ENCODE measurements at places on chromosomes 7 and 10.

DNA sequence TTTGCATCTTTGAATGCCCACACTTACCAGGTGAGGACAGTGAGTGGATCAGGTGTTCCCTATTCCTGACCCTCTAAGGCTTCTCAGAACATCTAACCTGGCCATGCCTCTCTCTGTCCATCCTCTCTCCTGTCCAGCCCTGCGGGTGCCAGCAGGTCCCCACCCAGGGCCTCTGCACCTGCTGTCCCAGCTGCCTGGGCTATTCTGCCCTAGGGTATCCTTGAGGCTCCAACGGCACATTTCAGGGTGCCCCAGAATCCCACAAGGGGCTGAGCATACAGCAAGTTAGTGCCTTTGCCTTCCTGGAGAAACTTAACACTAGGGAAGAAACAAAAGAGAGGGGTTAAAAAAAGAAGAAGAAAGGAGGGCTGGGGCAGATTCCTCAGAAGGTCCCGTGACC, 107.4 kb downstream of the UNCX start:
- DNase-seq = no peak

DNA sequence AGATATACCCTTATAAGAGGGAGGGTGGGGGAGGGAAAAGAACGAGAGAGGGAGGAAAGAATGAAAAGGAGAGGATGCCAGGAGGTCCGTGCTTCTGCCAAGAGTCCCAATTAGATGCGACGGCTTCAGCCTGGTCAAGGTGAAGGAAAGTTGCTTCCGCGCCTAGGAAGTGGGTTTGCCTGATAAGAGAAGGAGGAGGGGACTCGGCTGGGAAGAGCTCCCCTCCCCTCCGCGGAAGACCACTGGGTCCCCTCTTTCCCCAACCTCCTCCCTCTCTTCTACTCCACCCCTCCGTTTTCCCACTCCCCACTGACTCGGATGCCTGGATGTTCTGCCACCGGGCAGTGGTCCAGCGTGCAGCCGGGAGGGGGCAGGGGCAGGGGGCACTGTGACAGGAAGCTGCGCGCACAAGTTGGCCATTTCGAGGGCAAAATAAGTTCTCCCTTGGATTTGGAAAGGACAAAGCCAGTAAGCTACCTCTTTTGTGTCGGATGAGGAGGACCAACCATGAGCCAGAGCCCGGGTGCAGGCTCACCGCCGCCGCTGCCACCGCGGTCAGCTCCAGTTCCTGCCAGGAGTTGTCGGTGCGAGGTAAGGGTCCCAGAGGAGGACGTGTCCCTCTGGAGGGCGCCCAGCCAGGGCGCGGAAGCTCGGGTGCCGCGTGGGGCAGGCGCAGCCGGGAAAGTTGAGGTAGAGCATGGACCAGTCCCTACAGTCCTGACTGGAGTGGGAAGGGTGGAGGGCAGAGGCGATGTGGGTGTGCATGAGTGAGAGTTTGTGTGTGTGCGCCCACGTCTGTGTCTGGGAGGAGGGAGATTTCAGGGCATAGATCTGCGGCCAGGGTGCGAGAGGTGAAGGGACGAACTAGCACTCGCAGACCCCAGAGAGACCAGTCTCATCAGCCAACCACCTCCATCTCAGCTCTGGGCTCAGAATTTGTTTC, 844 bp downstream of the GRM3 start:
- DNase-seq = no peak

GRCh38 chr7:30200591-30200990, 65.8 kb downstream of the MTURN start:
- no peak for DNase-seq

- no peak for DNase-seq
Observed at GRCh38 chr7:90824386-90825307, 228.5 kb downstream of the CDK14 start.

DNA sequence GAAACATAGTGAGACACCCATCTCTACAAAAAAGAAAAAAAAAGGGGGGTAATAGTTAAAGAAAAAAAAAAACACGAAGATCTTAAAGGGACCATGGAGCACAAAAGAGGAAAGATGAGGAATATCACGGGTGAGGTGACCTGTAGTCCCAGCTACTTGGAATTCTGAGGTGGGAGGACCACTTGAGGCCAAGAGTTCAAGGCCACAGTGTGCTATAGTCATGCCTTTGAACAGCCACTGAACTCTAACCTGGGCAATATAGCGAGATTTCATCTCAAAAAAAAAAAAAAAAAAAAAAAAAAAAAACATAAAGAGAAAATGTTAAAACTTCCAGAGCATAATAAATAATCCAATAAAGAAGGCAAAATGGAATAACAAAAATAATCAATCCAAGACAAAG, 23.6 kb downstream of the AKR1D1 start:
- DNase-seq = no peak

- no peak for DNase-seq
Observed at GRCh38 chr7:1809070-1809469, 139.0 kb downstream of the ELFN1 start.

- DNase-seq = no peak
Observed at GRCh38 chr10:108052981-108053380, 888.5 kb upstream of the SORCS1 start.

DNA sequence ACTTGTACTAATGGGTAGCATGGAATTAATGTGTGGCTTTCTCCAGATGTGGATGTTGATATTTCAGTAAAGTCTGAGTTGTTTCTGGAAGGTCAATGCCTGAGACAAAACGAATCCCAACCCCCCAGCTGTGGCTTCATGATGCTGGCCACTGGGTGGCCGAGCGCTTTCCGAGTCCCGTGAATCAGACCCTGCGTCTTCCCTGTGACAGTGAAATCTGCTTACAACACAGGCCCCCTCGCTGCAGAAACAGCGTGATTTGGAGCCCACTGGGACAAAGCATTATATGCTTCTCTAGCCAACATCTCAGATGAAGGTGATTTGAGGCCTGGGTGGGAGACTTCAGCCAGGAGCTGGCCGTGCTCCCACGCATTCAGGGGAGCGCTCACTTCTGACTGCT, 124.7 kb downstream of the WDR37 start:
- DNase-seq = no peak

- DNase-seq = no peak
Observed at GRCh38 chr7:30422922-30423321, 55.7 kb downstream of the NOD1 start.

GRCh38 chr7:44606341-44607140, at the start of gene OGDH:
Gene OGDH (plus strand): TSS chr7:44606627. CDS start chr7:44624344, 17,717 bp downstream.
- peak; percentile 91 for DNase-seq

GRCh38 chr10:126207313-126207771, 180.9 kb downstream of the ADAM12 start:
- DNase-seq = no peak

Data from esophagus squamous epithelium (tissue), 5 donors.